ENCODE measurements at places on chromosomes 1 and 21.
A peak's percentile ranks its signal among the peaks of the same experiment; 100 is the strongest.

DNA sequence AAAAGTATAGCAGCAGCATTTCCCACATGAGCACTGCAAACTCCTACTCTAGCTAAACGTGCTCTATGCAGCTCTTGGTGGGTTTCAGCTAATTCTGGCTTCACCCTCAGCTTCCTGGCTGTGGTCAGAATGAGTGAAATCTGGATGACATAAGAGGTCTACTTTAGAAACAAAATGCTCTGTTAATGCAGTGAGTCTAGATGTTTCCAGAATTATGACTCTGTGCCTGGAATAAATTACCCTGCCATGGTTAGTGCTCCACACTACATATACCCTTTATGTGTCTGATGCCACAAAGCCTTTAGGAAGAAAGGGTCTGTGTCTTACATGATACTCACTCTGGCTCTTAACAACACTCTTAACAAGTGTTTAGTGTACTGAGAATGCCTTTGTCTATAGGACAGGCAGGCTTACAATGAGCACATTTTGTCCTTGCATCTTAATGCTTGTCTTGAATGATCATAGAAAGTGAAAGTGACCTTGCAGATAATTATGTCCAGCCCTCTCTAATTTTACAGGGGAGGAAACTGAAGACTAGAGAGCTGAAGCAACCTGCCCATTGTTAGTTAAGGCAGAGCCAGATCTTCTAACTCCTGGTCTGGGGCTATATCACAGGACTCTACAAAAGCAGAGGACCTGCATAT, 9.2 kb downstream of the S100A10 start:
- DNase-seq, result no peak

GRCh38 chr1:245363461-245364200, 208.8 kb downstream of the KIF26B start:
- DNase-seq, result no peak

GRCh38 chr21:31917108-31917507, 44.3 kb downstream of the HUNK start:
- DNase-seq, result no peak

DNA sequence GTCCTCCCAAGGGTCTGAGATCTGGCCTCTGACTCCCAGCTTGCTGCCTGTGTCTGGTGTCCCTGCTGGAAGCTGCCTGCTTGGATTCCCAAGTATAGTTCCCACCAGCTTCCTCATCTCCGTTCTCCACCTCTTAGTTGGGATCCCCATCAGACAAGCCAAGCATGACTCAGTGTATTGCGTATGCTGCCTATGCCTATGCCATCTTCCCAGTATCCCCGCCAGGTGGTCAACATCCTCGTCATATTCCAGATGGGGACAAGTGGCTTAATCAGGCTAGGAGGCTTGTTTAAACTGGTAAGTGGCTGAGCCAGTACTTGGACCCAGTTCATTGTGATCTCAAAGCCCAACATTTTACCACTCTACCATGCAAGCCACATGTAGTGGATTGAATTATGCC, 204.4 kb downstream of the GRIK3 start:
- no peak for DNase-seq

DNA sequence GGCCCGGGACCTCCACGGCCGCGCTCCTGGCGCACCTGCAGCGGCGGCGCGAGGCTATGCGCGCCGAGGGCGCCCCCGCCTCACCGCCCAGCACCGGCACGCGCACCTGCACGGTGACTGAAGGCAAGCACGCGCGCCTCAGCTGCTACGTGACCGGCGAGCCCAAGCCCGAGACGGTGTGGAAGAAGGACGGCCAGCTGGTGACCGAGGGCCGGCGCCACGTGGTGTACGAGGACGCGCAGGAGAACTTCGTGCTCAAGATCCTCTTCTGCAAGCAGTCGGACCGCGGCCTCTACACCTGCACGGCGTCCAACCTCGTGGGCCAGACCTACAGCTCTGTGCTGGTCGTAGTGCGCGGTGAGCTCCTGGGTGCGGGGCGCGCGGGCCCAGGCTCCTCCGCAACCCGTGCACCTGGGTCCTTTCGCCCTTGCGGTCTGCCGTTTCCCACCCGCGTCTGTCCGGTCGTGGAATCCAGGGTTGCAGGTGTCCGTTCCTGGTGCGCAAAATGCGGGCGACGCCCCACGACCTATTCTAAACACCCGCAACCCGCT, 4.6 kb downstream of the OBSCN start:
- DNase-seq, result no peak

GRCh38 chr1:9413877-9414213, 121.2 kb downstream of the SPSB1 start:
- peak; percentile 66 for DNase-seq

DNA sequence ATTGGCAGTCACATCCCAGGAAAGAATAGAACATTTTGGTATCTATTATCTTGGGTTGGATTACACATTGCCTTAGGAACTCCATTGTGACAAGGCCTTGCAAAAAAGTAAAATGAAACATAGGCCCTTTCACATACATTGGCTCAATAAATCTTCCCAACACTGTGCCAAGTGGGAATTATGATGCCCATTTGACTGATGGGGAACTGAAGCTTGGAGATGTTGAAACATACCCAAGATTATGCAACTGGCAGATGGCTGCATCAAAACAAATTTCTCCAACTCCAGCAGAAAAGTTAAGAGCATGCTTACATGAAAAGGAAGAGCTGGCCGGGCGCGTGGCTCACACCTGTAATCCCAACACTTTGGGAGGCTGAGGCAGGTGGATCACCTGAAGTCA, 26.9 kb downstream of the PLEKHO1 start:
- no peak for DNase-seq

DNA sequence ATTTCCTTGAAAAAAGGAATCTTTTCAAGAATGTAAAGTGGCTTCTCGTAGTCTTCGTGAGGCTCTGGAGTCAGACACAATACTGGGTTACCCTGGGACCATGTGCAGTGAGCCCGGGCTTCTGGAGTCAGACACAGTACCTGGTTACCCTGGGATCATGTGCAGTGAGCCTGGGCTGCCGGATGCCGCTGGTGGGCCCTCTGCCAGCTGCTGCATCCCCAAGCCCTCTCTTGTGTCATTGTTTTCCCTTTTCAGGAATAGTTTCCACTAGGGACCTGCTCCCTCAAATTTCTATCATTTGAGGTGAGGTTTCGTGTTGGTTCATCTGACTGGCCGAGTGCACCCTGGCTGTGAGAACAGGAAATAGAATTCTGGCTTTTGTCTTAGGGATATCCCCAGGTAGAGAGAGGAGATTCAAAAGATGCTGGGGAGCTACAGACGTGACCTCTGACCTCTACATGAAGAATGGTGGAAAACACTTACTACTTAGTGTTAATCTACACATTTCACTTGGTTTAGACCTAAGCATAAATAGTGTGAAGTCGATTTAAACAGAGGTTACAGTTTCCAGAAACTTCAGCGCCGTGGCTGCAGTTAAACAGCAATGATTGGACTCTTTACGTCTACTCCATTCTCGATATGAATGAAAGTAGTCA, 10.6 kb downstream of the ADARB1 start:
- DNase-seq, result no peak

- peak; percentile 92 for DNase-seq
These were observed 82.3 kb downstream of the NOTCH2 start for GRCh38 chr1:119987112-119987511.

- DNase-seq, result no peak
These were observed 13.5 kb upstream of the PEX10 start for GRCh38 chr1:2425892-2426291.

GRCh38 chr1:184493987-184494388, 107.2 kb downstream of the C1orf21 start:
- no peak for DNase-seq

DNA sequence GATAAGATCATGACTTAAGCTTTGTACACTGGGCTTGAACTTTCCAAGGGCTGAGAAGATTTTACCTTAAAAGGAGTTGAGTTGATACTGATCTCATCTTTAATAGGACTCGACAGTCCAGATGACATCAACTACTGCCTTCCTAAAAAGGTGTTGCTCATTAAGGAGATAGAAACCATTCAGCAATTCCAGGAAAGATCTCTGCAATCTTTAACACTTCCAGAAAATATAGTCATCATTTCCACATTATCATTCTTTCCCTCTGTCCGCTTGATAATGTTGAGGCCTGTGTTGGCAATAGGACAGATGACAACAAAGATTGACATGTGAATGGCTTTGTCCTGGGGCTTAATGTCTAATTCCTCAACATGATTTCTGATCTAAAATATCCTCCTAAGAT, 145.4 kb upstream of the C1orf21 start:
- DNase-seq, result no peak

DNA sequence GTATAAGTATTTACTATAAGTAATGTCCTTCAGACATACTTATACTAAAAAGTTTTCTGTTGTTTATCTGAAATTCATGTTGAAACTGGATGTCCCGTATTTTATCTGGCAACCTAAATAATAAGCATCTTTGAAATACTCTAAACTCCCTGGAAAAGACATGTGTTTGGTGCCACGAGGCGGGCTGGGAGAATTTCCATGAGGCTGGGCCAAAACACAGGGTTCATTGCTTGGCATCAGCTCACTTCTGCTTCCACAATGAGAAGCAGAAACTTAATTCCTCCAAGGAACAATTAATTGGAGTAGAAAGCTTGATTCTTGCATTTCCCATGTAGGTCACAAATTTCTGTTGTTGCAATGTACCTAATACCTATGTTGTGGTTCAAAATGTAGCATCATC, 110.2 kb downstream of the PSMG1 start:
- no peak for DNase-seq

DNA sequence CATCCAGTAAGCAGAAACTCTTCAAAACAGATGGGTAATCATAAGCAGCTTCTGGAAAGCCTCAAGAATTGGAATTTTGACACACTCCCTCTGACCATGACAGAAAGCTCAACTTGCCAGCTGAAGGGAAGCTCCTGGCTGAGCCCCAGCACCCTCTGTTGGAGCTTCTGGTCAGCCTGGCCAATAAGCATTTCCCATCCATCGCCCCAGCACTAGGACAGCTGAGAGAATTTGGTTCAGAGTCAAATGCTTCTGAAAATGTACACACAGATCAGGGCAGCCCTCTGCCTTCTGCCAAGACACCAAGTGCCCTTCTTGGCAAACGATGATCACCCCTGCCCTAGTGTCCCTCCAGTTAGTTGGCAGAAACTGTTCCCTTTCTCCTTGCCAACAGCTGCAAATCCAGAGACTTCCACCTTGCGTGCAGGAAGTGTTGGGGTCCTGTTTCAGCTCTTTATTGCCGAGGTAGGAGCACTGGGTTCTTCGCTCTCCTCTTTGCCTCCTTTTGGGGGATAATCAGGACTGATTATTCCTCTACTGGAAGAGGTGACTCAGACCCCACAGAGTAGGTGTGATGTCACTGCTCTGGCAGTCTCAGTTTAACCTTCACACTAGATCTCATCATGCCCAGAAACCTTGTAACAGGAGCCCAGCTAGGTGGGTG, 11.9 kb downstream of the PIGV start:
- DNase-seq, result peak; percentile 89

GRCh38 chr1:153612755-153613331, at the start of gene S100A16:
S100A16 (minus strand) TSS chr1:153613137; CDS start chr1:153608151, 4,986 bp downstream.
- DNase-seq, result peak; percentile 73

GRCh38 chr1:16021681-16022080, at the start of gene CLCNKA:
CLCNKA (plus strand) TSS chr1:16022036; CDS start chr1:16022620, 584 bp downstream.
- no peak for DNase-seq

- DNase-seq, result no peak
These were observed 746 bp downstream of the MIS18A start for GRCh38 chr21:32278103-32278502.

GRCh38 chr1:99131546-99131945, 126.9 kb upstream of the PLPPR5 start:
- no peak for DNase-seq

GRCh38 chr1:54463259-54464030, 57.3 kb upstream of the SSBP3 start:
- DNase-seq, result no peak

- no peak for DNase-seq
These were observed 3.4 kb downstream of the CACHD1 start for GRCh38 chr1:64473367-64473766.

DNA sequence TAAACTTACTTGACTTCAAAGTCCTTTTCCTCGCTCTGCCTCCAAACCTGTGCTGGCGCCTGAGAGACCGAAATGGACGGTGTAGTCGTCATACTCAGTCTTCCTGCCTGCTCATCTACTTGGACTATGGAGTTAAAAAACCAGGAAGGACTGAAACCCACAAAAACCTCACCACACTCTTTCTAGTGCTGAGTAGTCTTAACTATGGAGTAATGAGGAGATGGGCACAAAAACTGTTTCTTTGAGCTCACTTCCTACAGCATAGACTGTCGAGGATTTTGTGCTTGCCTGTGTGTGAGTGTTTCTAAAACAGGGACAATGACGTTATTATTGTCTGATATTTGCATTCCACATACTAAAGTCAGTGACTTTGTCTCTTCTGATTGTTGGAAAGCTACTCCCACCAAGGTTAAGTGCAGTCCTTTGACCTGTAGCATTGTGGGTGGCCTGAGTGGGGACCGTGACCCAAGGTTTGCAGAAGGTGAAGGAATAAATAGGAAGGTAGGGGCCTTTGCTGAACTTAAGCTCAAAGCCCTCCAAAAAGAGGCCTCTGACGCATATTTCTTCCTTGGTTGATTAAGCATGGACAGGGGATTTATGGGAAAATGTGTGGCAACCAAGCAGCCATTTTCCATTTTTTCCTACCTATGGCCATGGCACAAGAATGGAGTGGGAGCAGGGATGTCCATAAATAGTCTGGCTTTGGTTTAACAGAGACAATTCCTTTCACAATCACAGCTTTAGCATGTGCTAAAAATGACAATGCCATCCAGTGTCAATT, 109.6 kb downstream of the ZBTB18 start:
- peak; percentile 21 for DNase-seq

DNA sequence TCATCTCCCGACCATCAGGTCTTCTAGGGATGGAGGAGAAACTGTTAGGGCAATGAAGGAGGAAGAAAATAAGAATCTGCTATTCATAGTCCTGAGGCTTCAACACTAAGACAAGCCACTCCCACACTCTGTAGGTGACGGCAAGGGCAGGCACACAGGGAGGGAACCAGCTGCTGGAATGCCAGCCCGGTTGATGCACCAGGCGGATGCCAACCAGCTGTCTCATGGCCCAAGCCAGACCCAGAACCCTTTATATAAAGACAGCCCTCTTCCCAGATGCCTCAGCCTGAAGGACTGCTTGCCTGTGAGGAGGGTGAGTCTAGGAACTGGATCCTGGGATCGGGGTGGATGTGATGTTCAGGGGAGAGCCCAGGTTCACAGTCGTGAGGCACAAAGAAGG, at the start of gene KPRP:
Gene KPRP (plus strand): TSS at position 279 of the 400 bp plus-strand sequence. CDS start 1,564 bp downstream, outside the sequence.
- no peak for DNase-seq

GRCh38 chr1:171973421-171973820, 132.1 kb downstream of the DNM3 start:
- no peak for DNase-seq

DNA sequence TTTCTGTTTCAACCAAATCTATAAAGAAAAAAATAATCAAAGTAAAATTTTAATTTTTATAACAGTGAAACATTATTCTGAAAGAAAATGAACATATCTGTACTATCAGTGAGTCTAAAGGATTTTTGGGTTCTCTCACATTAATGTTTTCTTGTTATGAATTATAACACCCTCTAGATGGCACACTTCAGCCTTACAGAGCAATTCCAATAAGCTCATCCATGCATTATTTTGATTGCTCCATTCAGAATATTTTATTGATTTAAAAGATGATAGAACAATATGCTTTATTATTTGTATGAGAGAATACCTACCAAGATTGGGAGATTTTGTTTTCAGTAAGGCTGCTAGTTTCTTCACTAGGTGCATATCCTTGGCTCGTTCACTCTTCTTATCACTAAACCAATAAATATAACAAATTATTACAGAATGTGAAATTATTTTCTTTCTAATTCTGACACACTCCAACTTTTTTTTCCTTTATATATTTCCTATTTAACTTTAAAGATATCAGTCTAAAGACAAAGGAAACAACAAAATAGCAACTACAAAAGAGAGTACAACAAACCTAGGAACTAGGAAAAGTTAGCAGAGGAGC, 82.4 kb downstream of the RAB3GAP2 start:
- DNase-seq, result peak; percentile 59
